ENCODE measurements at places on chromosomes 2 and 18.

DNA sequence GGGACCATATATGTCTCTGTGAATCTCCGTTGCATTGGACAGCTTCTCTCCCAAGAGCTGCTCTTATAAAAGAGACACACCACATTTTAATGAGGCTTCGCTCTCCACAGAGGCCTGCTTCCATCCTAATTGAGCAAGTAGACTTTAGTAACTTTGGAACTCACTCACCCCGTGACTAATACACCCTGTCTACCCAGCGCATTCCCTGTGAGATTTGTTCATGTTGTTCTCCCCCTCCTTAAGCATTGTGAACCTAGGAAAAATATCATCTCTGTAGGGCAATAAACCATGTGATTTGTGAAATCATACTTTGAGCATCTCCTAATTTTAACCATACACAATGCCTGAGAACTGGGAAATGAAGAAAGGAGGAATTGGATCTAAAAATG is 56.9 kb downstream of the MCFD2 start:
- no peak for DNase-seq

GRCh38 chr2:69563021-69563420 is 80.5 kb downstream of the AAK1 start:
- no peak for DNase-seq

DNA sequence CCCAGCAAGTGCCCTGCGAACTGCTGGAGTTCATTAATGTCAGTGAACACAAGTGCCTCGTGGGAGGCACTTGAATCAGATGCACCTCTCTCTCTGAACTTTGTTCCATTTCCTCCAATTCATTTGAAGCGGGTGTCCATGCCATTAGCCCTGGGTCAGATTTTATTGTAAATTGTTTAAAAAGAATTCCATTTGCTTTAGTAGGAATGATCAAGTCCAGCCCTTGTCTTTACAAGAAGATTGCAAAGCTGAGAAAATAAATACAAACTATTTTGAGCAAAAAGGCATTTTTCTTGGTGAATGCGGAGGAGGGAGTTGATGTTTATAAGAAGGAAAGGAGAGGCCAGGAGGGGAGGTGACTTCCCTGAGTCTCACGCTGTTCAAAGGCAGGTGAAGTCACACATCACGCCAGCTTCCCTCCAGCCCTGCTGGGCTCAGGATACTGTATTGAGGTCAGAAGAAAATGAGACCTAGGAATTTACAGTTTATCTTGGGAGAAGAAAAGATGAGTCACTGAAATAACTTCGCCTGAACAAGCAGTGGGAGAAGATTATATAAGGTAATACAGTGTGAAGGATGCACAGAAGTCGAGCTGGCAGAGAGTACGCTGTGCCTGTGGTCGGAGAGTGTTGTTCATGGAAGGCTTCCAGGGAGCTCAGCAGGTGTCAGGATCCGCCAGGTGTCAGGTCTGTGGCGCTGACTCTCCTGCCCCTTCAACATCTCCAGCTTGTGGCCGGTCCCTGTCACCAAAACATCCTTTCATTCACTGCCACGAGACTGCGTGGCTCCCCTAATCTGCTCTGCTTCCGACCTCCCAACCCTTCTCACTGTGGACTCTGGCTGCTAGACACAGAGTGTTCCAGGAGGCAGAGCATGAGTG is 36.5 kb downstream of the EFR3B start:
- DNase-seq = no peak

GRCh38 chr2:238987352-238987981 is 139.6 kb downstream of the TWIST2 start:
- no peak for DNase-seq

- DNase-seq = no peak
Observed at GRCh38 chr2:58047373-58047935, 848 bp downstream of the VRK2 start.

- DNase-seq = no peak
Observed at GRCh38 chr2:23513245-23513871, 128.4 kb downstream of the KLHL29 start.

- DNase-seq = no peak
Observed at GRCh38 chr2:160213511-160213910, 13.4 kb upstream of the ITGB6 start.

- DNase-seq = no peak
Observed at GRCh38 chr2:135685361-135685760, 56.3 kb upstream of the UBXN4 start.
